ENCODE measurements at places on chromosomes 12 and 14. TPM values are rescaled to one million over a fixed set of nuclear protein-coding genes. Genes with fewer than 3 reads are reported as not detected.

The GRIN2B gene
- not detected for total RNA-seq

The POTEM gene
- not detected for total RNA-seq

GRCh38 chr12:3491938-3492792 is 1.2 kb downstream of the PRMT8 start:
- peak; percentile 57 for DNase-seq

DNA sequence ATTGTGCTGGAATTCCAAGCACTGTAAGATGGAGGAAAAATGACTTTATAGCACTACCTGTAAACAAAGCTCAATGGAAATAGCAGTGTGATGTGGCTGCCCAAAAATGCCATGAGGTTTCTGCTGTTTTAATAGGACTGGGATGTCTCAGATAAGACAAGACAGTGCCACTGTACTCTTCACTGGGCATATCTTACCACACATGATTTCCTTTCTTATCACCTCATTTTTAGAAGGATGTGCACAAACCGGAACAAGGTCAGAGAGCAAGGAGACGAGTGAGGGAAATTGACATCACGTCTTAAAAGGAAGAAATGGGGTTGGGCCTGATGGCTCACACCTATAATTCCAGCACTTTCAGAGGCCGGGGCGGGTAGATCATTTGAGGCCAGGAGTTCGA is 38.4 kb upstream of the FGD4 start:
- no peak for DNase-seq

DNA sequence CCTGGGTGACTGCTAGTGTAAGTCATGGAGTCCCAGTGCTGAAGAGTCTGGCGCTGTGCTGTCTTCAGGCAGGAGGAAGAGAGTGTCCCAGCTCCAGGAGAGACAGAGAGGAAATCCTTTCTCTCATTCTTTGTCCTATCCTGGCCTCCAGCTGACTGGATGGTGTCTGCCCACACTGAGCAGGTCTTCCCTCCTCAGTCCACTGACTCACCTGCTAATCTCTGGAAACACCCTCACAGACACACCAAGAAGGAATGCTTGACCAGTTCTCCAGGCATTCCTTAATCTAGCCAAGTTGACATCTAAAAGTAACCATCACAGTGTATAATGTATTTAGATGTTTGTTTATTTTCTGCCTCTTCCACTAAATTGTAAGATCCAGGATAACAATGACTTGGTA is 53.9 kb downstream of the EMP1 start:
- no peak for DNase-seq

- DNase-seq, result no peak
Measured at GRCh38 chr12:93115198-93115601, 186.1 kb upstream of the EEA1 start.

GRCh38 chr12:91100906-91101305 is 10.4 kb downstream of the LUM start:
- DNase-seq, result no peak

DNA sequence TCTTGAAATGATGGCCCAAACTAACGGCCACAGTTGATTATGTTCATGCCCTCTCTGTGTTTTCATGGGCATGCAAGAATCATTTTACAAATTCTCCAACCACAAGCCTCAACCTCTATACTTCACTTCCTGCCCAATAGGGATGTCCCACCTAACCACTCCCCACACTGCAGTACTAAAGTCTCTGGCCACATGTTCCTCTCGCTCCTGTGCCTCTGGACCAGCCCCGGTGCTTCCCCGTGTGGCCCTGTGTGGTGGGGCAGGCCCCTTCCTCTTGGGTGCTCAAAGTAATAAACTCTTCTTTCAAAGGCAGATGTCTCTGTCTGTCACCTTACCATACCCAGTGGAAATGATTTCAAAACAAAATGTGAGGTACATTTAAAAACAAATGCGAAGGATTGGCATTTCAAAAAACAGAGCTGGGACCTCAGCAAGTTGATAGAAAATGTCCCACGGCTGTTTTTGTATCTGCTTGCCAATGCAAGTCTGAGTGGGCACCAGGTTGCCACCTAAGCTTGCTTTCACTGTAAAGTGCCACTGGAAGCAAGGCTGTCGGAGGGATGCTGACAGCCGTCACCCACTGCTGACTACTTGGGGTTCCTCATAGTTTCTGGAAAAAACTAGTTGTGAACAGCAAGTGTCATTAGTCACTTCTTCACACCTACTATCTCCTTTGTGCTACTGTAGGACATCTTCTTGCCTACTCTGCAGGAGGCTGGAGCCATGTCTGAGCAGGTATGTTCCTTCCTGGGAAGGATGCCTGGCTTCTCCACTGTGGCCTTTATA is 8.2 kb upstream of the SERPINA11 start:
- DNase-seq, result no peak

DNA sequence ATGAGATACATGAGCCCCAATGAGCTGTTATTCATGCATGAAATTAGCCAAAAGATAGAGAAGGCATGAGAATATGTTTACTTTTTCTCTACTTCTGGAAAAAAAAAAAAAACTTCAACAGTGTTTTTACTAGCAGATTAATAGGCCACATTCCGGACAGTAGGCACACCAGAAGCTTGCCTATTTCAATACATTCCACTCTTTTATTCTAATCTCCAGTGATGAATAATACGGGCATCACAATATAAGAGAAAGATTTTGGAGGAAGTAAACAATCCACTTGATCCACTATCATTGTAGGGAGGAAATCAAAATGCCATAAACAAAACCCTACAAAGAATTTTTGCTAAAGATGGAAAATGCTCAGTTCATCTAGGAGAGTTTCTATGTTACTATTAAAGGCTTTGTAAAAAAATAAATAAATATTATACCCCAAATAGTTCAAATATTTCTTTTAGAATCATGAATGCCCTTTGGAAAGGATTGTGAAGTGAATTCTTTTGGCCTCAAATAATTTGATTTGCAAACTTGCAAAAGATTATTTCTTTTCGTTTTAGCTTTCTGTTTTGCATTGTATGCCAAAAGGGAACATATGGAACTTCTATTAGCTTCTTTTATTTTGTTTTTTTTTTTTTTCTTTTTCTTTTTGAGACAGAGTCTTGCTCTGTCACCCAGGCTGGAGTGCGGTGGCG is 232.6 kb downstream of the EPS8 start:
- DNase-seq, result no peak

- DNase-seq, result no peak
Measured at GRCh38 chr12:114293571-114294302, 112.2 kb downstream of the TBX5 start.

- no peak for DNase-seq
Measured at GRCh38 chr14:68866991-68867533, 74.2 kb upstream of the ZFP36L1 start.

GRCh38 chr12:50545786-50546185 is 41.0 kb downstream of the DIP2B start:
- no peak for DNase-seq

DNA sequence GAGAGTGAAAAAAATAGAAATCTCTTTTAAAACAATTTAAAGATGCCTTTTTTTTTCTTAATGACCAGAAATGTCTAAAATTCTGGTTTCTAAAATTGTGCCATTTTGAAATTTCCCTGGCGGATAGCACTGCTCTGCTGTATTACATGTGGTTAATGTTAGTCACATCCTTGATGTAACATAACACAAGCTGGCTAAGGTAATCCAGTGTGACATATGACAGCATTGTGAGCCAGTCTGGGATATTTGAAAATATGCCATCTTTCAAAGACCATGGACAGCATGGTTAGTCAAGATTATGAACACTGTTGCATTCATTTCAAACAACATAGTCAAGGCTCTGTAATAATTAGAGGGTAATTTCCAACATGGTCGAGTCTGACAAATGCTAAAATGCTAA is 133.2 kb downstream of the ALX1 start:
- no peak for DNase-seq

DNA sequence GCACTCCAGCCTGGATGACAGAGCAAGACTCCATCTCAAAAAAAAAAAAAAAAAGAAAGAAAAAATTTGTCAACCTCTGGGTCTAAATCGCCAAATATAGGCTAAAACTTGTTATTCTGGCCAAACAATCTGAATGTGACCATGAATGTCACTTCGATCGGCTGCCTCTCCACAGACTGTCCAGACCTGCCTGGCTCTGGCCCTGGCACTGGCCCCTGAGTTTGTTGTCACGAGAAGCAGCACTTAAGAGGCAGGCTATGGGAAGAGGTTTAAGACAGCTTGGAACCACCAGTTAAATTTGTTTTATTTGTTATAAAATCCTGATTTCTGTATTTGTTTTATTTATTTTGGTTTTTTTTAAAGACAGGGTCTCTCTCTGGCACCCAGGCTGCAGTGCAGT is 14.5 kb downstream of the WSB2 start:
- no peak for DNase-seq

DNA sequence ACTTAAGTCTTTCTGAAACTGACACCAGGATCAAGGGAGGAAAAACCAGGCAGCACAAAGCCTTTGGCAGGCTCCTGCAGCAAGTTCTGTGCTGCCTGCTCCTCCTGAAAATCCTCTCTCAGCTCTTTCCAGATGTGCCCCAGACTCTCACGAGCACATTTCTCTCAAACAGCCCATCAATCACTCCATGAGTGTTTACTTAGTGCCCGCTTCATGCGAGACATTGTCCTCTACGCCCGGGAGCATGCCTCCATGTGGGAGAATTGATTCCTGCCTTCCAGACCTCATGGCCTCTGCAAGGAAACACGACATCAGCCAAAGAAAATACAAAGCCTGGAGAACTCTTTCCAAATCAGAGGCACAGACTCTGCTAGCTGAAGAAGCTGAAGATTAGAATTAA is 46.5 kb upstream of the TSPAN11 start:
- DNase-seq, result no peak

DNA sequence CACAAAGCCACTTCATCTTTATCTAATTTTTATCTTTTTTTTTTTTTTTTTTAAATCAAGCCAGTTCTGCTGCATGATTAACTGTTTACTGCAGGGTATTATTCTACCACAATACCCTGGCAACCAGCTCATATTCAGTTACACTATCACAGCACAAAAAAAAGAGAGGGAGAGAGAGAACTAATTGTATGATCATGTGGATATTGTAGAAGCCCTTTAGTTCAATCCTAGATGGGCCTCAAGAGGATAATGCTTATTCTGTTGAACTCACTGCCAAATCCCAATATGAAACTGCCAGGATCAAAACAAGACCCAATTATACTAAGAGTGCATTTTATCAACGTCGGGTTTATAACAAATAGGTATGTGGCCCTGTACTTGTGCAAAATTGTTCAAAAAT is 51.5 kb downstream of the MED13L start:
- DNase-seq, result no peak

- DNase-seq, result peak; percentile 73
Measured at GRCh38 chr12:6341417-6342139, at the start of gene TNFRSF1A. Gene TNFRSF1A, minus strand, starts transcription at chr12:6342076. Its CDS starts 262 bp downstream, at chr12:6341814.

DNA sequence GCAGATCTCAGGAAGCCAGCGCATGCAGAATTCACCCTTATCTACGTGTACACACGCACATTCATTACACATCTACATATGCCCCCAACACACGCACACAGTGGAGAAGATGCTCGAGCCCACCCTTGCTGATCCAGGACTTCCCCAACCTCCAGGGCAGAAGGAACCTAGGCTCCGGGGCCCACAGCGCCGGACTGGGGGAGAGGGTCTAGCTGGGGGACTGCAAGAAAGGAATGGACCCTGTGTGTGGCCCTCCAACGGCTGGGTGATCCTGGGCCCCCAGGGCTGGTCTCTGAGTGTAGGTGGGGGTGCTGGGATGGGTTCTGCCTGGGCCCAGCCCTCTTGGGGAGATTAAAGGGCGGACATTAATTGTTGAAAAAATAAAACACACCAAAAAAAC is 128.1 kb upstream of the C14orf180 start:
- DNase-seq, result no peak

GRCh38 chr14:36996133-36996856 is 176.1 kb downstream of the SLC25A21 start:
- DNase-seq, result no peak
